Central memory CD8-positive, alpha-beta T cell (primary cell): ENCODE measurements at places on chromosomes 6 and 20.

GRCh38 chr6:151075930-151076555 is 163.7 kb upstream of the AKAP12 start:
- DNase-seq, result no peak

DNA sequence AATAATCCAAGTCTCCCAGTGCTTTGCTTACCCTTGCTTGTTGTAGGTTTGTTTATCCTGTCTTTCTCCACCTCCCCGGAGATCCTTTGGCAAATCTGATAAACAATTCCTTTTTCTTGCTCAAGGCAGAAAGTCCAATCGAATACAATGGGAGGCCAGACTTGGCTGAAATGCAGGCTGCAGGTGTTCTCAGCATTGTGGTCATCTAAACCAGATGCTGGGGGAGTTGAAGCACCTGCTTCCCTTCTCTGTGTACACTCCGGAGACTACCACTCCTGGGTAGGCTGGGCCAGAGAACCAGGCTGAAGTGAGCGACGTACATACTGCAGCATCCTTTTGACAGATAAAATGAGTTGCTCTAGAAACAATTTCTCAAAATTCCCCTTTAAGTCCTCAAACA is 82.6 kb upstream of the PREP start:
- no peak for DNase-seq

- DNase-seq, result no peak
Observed at GRCh38 chr20:48197066-48197465, 411.8 kb upstream of the SULF2 start.

DNA sequence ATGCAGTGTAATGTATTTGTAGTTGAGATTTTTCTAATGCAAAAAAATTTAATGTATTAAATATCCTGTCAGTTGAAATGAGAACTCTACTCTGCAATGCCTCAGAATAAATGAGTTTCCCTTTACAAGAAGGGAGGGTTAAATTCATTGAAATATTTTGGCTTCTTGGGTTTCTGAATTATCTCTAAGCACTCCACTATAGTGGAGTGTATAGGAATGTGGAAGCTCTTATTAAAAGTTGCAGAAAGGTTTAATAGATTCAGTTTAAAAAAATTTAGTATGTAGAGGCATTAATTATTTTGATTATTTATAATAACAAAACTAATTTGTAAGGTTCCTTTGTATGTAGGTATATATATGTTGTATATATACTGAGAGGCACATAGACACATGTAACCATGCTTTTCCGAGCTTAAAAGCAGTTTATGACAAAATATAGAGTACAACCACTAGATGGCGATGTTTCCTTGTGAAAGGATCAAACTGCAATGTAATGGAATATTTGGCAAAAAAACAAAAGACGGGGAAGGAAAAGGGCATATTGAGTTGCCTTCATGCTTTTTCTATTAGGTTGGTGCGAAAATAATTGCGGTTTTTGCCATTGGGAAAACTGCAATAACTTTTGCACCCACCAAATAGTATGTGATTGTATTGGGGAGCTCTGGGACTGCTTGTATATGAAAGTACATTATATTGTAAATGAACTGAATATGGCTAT is 144.2 kb downstream of the MYO6 start:
- no peak for DNase-seq

- DNase-seq, result no peak
Observed at GRCh38 chr6:123321020-123321419, 315.7 kb downstream of the TRDN start.

DNA sequence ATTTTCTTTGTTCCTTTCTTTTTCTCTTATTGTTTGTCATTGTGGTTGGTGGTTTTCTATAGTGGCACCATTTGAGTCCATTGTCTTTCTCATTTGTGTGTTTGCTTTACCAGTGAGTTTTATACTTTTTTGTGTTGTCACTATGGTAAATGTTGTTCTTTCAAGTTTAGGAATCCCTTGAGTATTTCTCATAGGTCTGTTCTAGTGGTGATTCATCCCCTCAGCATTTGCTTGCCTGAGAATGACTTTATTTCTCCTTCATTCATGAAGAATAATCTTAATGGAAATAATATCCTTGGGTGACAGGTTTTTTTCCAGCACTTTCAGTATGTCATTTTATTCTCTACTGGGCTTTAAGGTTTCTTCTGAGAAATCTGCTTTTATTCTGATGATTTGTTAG is 209.2 kb upstream of the ASCC3 start:
- no peak for DNase-seq

DNA sequence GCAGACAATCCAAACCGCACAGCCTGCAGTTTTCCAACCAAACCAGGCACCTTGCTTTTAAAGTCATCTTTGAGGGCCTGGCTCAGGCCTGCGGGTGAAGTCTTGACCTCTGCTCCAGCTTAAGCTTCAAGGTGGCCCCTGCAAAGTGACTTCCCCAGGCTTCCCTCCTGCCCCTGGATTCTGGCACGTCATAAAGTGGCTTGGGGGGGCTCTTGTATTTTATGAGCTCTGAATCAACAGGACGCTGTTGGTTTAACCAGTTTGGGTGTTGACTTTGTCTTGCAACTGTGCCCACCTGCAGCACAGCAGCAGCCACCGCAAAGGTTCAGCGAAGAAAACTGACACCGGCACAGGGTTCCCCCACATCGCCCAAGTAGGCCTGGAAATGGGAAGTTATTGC is 81.2 kb downstream of the NFATC2 start:
- no peak for DNase-seq

DNA sequence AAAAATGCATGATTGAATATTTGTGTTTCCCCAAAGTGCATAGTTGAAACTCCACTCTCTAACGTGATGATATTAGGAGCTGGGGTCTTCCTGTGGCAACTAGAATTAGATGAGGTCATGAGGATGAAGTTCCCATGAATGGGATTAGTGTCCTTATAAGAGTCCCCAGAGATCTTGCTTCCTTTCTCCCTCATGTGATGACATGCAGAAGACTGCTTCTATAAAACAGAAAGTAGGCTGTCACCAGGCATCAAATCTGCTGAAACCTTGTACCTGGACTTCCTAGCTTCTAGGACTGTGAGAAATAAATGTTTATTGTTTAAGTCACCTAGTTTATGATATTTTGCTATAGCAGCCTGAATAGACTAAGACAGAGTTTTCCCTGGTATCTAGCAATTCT is 586.5 kb upstream of the EPHA7 start:
- no peak for DNase-seq

DNA sequence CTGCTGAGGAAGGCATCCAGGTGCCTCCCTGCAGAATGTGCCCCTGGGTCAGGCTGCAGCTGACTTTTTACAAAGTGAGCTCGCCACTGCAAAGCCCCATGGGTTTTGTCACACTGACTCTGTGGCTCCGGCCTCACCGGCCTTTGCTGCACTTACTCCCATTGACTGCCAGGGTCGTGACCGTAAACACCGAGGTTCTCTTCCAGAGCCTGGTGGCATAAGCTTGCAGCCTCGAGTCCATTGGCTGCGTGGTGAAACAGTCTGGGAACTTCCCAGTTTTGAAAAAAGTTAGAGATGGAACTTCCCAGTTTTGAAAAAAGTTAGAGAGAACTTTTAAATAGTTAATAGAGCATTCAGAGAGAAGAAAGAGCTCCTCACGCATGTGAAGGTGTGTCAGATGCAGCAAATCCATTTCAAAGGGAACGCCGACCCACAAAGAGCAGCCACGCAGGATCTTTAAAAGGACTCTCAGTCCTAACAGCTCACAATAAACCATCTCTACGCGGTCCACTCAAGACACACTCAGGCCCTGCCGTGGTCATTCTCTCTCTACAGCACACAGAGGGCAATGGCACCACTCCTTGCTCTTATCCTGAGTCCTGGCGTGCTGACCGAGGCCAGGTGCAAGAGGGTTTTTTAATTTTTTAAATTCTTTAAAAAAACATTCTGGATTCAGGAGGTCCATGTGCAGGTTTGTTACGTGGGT is 12.8 kb downstream of the RAMACL start:
- no peak for DNase-seq

- DNase-seq, result no peak
Observed at GRCh38 chr20:34268851-34269636, 27.8 kb downstream of the ASIP start.

DNA sequence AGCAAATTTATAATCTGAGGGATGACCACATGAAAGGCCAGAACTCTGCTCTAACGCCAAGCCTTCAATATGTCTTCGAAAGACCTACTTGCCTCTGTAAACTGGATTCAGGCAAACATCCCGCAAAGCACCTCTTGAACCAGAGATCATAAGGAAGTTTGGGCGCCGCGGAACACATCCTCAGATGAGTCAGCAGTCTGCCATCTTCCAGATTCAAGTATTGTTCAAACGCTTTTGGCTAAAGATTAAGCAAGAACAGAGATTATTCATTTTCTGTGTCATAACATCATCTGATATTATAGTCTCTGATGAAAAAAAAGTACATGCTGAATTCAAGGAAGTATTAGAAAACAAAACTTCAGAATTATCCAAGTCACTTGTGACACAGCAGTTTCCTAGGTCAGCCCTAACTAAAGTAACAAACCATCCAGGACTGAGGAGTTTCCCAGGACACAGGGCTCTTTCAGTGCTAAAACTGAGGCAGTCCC is 20.8 kb downstream of the TBC1D7 start:
- no peak for DNase-seq
